GM03348 (cell line): ENCODE measurements at places on chromosomes 12 and 14.

DNA sequence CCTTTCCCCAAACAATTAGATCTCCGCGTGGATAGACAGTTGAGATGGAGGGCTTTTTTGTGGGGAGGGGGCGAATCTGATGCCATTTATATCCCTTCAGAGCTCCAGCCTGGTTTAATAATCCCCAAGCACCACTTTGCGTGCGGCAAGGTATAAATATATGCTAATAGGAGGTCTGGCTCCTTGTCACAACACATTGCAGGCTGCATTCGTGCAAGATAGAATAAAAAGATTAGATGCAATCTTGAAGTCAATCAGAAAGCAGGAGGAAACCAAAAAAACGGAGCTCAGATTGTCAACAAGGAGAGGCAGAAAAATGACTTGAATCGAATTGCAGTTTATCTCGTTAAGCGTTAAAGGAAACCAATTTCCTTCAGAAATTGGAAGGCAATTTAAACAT lies 248.7 kb downstream of the SPTSSA start:
- no peak for DNase-seq

- no peak for DNase-seq
These were observed 39.7 kb upstream of the ATF7IP start for GRCh38 chr12:14325716-14326343.

DNA sequence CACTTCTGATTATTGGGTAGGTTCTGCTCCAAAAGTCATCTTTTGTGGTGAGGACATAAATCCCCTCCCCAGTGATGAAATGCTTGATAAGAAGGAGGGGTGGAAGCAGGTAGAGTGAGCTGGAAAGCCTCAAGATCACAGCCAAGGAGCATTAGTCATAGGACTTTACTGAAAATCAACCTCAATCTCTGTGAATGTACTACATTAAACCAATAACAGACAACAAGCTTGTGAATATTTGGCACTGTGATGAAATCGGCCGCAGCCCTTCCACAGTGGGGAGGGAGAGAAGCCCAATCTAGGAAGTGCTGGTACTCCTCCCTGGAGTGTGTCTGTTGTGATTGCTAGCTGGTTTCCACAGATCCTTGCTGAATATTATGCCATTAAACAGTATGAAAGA lies 41.2 kb upstream of the PTCSC3 start:
- DNase-seq = no peak

DNA sequence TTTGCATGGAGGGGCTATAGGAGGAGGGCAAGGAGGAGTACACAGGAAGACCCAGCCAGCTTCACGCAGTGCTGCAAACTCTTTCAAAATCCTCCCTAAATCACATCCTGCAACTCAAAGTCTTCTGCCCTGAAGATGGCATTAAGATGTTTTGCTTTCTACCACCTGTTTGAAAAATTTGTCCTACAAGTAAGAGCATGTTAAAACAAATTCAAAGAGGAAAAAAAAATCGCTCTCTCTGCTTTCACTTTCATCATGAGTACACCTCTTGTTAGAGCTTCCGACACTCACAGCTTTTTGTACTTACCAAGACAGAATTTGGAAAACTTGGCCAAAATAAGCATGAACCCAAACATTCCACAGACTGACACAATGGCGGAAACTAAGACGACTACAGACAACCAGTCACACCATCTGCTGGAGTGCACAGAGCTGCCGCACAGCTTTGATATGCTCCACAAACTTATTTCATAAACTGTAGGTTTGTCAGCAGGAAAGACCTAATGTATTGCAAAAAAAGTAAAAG lies 21.3 kb downstream of the GCH1 start:
- DNase-seq = peak; percentile 48

DNA sequence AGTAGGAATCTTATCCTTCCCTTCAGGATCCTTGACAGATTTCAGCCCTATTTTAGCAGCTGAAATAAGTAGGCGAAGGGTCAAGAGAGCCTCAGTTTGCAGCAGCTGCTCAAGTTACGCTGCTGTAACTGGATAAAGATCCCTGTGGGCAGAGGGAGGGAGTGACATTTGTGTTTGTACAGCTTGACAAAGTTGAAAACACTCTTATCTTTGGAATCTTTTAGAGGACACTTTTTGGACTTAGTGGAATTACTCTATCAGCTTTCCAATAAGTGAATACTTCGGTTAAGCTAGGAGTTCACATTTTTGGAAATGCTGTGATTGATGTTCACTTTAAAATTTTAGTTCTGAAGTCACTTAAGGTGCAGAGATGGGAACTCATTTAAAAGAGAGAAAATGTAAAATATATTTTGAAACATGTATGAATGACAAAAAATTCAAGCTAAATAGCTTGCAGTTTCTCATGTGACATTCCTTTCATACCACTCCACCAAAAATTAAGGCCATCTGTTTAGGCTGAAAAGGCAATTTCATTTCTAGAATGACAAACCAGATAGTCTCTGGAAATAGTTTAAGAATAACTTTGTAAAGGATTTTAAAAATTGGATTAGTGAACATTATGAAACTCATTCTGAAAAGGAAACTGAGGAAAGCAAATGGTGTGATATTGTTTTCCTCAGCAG lies 55.2 kb downstream of the SLC38A4 start:
- DNase-seq = peak; percentile 40

DNA sequence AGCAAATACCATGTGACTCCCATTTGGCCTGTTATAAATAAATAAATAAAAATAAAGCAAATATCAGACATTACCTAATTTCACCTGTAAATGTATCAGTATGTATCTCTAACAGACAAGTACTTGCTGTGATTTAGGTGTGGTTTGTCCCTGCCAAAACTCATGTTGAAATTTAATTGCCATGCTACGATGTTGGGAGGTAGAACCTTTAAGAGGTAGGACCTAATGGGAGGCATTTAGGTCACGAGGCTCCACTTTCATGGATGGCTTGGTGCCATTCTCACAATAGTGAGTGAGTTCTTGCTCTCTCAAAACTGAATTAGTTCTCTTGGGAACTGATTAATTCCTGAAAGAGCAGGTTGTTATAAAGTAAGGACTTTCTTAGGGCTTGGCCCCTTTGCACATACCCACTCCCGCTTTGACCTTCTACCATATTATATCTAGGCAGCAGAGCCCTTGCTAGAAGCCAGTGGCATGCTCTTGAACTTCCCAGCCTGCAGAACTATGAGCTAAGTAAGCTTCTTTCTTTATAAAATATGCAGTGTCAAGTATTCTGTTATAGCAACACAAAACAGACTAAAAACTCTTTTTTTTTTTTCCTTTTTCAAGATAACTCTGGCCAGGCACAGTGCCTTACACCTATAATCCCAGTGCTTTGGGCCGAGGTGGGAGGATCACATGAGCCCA lies 26.0 kb downstream of the VEZT start:
- no peak for DNase-seq

DNA sequence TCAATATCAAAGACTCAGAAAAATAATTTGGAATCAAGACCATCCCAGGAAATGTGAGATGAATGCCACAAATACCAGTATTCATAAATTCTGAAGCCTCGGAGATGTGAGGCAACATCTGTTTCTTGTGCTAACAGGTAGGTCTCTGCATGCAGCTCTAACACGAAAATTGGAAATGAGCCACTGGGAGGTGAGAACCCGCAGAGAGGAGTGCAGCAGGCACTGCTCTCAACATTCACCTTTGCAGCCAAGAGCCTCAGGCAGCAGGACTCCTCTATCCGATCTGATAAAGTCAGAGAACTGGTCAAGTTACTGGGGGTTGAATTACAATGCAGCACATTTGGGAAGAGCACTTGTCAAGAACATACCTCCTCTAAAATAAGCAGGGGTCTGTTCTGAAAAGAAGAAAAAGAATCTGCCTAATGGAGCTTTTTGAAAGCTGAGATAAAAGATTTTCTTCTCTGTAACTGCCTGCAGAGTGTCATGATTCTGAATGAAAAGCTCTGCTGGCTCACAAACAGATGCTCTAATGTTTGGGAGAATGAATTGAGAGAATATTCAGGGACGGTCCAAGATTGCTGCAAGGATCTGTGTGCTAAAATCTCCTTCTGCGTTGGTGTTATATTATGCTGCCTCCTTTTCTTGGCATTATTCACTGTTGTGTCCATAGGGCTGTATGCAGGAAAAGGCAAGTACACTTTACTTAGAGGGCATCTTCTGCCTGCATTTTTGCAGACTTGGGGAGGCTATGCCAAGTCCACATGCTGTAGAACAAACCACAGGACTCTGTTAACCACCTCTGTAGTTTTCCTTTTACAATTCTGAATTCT lies 209.6 kb upstream of the KRR1 start:
- DNase-seq = peak; percentile 18

GRCh38 chr12:25249931-25250738 lies 594 bp downstream of the KRAS start:
- peak; percentile 59 for DNase-seq

DNA sequence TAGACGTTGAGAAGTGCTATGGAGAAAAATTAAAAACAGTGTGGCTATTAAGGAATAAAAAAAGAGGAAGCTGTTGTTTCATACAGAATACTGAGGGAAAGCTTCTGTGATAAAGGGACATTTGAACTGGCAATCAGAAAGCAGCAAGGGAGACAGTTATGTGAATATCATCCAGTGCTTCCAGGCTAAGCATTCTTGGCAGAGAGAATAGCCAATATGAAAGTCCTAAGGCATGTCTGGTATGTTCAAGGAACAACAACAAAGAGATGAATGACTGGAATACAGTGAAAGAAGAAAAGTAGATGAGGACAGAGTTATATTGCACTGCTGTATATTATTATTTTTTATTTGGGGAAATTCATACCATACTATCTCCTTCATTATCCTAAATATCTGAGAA lies 23.9 kb downstream of the SCAF11 start:
- peak; percentile 84 for DNase-seq

GRCh38 chr12:14928931-14929330 lies 9.4 kb downstream of the ERP27 start:
- DNase-seq = no peak

GRCh38 chr12:121976950-121977349 lies 44.7 kb upstream of the BCL7A start:
- DNase-seq = no peak

GRCh38 chr14:32709027-32709426 lies 229.7 kb upstream of the NPAS3 start:
- DNase-seq = peak; percentile 53

GRCh38 chr12:102009796-102010195 lies 52.0 kb downstream of the WASHC3 start:
- DNase-seq = no peak

- DNase-seq = peak; percentile 64
These were observed 15.5 kb downstream of the E2F7 start for GRCh38 chr12:77049767-77050353.

- no peak for DNase-seq
These were observed 3.3 kb downstream of the NKX2-8 start for GRCh38 chr14:36579001-36579555.

GRCh38 chr12:2013527-2014223 lies 9.4 kb upstream of the DCP1B start:
- DNase-seq = no peak

GRCh38 chr12:102917026-102917787 lies at the start of gene PAH:
PAH (minus strand) TSS chr12:102917244; CDS start chr12:102917130, 114 bp downstream.
- peak; percentile 9 for DNase-seq

GRCh38 chr14:75711796-75712211 lies 50.8 kb downstream of the TTLL5 start:
- peak; percentile 83 for DNase-seq

DNA sequence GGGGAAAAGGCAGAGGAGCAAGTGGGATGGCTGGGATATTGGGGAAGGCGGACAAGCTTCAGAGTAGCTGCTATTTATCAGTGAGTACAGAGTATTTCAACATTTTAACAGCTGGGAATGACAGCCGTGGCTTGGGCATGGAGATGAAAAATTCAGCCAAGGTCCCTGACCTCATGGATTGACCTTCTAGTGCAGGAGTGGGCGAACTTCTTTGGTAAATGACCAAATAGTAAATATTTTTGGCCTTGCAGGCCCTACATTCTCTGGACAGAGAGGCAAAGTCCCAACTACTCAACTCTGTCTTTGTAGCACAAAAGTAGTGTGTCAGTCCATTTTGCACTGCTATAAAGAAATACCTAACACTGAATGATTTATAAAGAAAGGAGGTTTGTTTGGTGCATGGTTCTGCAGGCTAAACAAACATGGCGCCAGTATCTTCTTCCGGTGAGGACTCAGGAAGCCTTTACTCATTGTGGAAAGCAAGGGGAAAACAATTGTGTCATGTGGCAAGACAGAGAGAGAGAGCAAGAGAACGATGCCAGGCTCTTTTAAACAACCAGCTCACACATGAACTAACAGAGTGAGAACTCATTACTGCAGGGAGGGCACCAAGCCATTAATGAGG lies 33.6 kb downstream of the TMEM233 start:
- no peak for DNase-seq

DNA sequence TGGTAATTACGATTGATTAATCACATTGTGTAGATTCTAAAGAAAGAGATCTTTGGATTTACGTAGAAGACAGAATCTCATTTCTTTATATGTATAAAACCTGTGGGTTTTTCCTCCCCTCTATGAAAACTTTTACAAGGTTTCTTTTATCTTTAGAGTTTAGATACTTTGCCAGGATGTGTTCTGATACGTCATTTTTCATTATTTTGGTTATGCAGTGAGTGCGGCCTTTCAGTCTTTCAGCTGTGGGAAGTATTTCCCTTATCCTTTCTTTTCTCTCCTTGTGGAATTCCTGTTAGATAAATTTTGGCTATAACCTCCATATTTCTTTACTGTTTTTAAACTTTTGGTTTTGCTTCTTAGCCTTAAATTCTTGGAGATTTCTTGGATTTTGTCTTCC lies 92.7 kb downstream of the TTLL5 start:
- DNase-seq = no peak

DNA sequence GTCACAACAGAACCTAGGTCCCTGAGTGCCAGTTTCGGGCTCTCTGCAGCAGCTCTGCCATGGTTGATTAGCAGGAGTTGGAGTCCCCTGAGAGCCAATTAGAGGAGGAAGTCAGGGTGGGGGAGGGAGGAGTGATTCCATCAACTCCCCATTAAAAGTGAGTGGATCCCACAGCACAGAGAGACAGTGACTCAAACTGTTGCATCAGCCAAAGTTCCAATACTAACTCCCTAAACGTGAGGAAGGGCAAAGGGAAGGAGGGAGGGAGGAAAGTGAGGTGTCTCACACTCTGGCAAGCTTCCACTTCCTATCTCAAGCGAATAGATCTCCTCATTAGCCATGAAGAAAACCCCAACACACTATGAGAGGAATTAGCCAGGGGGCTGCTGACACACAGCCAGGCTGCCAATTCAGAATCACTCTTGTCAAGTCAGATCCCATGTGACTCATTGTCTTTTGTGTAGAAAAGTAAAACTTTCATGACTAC lies 23.6 kb downstream of the OR11H4 start:
- DNase-seq = peak; percentile 32

DNA sequence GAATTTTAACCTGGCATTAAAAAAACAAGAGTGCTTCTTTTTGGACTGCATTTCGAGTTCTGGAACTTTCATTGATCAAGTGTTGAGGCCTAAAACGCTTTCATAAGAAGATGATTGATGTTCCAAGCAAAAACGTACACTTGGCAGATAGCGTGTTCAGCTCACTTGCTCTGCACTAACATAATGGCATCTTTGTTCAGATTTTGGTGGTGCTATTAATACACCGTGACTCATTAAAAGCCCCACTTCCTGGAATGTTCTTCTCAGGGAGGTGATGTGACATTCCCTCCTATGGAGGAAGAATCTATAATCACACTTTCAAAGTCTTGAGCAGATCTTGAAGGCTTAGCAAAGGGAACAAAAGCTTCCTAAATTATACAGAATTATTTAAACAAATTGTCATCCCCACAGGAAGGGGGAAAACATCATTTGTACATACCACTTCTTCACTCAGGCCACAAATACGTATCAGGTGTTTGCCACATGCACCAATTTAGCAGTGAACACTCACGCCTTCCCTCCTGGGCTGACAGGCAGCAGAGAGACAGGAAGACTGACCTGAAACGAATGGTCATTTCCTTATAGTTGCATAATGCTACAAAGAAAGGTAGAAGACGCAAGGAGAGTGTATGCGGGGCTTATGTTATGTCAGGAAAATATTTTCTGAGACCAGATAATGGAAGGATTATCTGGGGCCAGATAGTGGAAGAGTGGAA lies 15.4 kb downstream of the HSP90AA1 start:
- DNase-seq = peak; percentile 40
